ENCODE measurements at places on chromosomes 2 and 18. TPM values are rescaled to one million over a fixed set of nuclear protein-coding genes. Genes with fewer than 3 reads are reported as not detected.

DNA sequence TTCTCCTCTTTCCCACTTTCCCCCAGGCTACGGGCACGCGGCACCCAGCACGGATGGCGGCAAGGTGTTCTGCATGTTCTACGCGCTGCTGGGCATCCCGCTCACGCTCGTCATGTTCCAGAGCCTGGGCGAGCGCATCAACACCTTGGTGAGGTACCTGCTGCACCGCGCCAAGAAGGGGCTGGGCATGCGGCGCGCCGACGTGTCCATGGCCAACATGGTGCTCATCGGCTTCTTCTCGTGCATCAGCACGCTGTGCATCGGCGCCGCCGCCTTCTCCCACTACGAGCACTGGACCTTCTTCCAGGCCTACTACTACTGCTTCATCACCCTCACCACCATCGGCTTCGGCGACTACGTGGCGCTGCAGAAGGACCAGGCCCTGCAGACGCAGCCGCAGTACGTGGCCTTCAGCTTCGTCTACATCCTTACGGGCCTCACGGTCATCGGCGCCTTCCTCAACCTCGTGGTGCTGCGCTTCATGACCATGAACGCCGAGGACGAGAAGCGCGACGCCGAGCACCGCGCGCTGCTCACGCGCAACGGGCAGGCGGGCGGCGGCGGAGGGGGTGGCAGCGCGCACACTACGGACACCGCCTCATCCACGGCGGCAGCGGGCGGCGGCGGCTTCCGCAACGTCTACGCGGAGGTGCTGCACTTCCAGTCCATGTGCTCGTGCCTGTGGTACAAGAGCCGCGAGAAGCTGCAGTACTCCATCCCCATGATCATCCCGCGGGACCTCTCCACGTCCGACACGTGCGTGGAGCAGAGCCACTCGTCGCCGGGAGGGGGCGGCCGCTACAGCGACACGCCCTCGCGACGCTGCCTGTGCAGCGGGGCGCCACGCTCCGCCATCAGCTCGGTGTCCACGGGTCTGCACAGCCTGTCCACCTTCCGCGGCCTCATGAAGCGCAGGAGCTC is 35.4 kb downstream of the KCNK3 start:
- no peak for DNase-seq

- DNase-seq: no peak
These were observed 10.6 kb downstream of the COL5A2 start for GRCh38 chr2:189168856-189169499.

- DNase-seq: no peak
These were observed 97.1 kb downstream of the TXNL1 start for GRCh38 chr18:56541340-56541739.

GRCh38 chr2:105969552-105969951 is 224.5 kb downstream of the UXS1 start:
- no peak for DNase-seq

DNA sequence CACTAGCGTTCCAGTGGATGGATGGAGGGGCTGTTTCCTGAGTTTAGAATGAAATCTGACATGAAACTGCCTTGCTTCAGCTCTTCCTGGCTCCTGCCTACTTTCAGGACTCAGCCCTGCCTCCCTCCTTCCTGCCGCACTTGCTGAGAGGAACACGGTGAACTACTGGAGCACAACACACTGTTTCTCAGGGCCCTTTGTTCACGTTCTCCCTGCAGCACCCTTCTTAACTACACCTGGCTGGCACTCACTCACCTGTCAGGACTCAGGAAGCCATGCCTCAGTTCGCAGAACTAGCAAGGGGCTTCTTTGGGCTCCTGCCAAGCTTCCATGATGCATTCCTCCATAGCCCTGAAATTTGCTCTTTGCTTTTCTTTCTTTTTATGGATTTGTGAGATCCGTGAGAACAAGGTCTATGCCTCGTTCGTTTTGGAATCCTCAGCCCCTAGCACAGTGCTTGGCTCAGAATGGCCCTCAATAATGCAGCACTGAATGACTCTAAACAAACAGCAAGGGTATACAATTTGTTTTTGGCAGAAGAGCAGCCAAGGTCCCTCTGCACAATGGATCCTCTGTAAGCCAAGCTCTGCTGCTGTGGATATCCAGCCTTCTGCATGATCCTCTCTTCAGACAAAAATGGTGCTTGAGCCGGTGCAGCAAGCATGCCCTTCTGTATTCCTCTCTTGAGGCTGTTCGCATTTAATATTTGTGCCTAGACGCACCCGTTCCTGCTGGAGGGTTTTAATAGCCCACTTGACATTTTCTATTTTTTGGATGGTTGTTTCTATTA is 357.0 kb downstream of the TSN start:
- no peak for DNase-seq

GRCh38 chr2:143830476-143830875 is 689.4 kb downstream of the ZEB2 start:
- DNase-seq: no peak

DNA sequence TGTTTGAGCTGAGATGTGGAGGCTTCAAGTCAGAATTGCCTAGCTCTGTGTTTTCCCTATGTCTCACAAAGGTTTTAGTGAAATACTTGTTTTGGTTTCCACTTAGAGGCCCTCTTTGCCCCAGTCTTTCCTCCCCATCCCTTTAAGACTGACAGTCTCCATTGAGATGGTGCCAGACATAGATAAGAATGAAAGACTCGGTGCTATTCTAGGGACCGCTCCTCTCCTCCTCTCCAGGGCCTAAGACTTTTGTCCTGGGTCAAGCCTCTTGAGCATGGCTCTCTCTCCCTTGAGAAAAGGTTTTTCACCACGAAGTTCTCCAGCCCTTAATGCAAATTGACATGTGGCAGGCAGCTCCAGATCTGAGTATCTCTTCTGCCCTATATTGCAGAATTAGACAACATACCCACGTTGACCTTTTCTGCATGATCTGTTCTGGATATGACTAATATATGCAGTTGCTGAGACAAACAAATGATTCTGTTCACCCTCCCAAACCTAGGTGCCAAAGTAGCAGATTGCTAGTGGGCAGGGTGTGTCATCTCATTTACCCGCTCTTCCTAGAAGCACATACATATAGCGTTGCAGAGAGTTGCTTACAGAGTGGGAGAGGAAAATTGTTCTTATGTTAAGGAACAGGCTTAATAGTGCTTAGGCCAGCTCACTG is 47.5 kb upstream of the ACSL3 start:
- DNase-seq: no peak

DNA sequence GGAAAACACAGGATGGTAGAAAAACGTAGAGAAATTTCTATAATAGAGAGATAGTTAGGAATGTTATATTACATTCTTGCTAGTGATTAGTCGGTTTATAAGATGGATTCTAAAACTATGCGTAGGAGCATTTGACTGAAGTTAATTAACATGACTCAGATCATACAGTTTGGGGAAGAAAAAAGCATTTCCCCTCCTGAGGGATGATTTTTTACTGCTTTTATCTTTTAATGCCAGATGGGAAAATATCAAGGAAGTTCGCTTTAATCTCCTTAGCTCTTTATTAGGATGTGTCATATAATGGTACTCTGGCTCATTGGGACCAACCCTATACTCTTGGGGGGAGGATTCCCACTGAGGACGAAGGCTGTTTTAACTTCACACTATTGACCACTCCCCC is 502.1 kb downstream of the TGIF1 start:
- no peak for DNase-seq

- DNase-seq: no peak
These were observed 242.6 kb upstream of the RBBP8 start for GRCh38 chr18:22690556-22690955.

DNA sequence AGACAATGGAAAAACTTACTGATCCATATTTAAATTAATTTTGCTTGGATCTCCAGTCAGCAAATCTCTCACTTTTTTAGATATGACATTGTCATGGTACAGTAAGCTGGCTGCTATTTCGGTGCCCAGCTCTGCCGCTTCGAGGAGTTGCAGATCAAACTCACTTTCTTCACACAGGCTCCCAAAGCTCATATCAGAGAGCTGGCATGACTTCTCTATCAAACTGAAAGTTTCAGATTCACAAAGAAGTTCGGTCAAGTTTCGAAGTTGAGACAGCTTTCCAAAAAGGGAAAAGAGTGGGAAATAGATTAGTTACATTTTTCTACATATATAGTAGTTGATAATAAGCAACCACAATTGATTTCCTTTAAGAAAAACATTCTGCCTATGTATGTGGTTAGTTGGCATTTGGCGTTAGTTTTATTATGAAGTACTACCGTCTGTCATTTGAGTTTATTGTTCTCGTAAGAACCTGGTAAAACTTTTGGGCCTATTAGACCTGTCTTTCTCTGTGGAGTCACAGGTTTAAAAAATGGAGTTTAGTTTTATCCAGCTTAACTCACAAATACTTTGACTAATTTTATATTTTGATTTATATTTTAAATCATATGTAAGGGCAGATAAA is 118.8 kb downstream of the ABCA12 start:
- no peak for DNase-seq

- no peak for DNase-seq
These were observed 82.5 kb downstream of the SPP2 start for GRCh38 chr2:234133004-234133403.

DNA sequence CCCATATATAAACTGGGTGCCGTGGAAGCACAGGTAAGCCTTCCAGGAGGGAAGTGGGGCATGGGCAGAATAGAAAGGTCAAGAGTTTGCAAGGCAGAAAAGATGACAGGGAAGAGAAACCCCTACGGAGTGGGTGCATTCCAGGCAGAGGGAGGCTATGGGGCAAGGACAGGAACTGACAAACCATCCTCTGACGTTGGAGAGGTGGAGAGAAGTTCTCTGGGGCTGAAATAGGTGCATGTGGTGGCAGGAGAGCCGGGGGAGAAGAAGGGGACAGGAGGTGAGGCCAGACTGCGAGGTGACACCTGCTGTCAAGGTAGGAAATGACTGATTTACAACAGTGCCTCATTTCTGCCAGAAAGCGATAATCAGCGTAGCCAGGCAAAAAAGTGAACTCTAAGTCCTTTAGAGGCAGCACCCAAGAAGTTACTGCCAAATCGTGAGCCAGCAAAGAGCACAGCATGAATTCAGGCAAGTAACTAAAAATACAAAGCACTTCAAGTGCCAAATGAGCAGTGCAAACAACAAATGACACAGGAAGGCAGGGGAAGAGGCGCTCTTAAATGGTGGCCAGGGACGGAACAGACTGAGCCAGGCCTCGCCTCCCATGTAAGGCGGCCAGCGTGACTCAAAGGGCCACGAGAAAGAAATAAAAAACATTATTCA is 113.3 kb upstream of the ACVR1C start:
- no peak for DNase-seq

DNA sequence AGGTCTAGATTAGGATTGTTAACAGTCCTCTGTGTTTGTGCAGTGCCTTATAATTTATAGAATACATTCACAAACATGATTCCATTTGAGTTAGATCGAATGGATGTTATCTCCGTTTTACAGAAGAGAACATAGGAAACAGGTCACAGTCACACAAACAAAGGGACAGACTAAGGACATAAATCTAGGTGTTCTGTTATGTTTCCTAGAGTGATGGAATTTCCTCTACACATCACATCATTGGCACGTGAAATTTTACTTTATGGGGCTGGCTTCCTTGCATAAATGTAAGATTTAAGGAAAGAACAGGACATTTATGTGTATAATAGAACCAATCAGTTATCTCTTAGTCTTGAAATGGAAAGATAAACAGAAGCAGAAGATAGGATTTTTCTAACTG is 6.4 kb downstream of the TRIM54 start:
- DNase-seq: no peak

DNA sequence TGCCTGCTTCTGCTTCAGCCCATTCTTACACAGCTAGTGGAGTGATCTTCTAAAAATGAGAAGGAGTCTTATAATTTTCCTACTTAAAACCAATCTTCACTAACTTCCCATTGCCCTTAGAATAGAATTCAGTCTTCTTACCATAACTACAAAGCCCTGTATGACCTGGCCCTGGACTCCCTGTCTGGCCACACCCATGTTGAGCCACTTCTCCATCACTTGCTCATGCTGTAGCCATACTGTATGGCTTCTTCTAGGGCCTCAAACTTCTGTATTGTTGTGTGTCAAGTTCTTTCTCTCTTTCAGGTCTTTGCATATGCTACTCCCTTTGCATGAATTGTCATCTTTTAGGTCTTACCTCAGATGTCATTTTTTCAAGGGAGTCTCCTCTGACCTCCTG is 11.2 kb downstream of the DGUOK start:
- DNase-seq: no peak

Gene TXNDC2
- total RNA-seq: not detected

Gene KCNG2
- not detected for total RNA-seq

Gene CCDC102B
- total RNA-seq: 0.53 TPM

Gene PMAIP1
- 24.2 TPM for total RNA-seq

Gene IL1R1
- 12.7 TPM for total RNA-seq

All from SJSA1 (cell line).